ENCODE measurements at places on chromosomes 6 and 20.

GRCh38 chr6:84332139-84333034, 104.9 kb upstream of the CEP162 start:
- no peak for DNase-seq

DNA sequence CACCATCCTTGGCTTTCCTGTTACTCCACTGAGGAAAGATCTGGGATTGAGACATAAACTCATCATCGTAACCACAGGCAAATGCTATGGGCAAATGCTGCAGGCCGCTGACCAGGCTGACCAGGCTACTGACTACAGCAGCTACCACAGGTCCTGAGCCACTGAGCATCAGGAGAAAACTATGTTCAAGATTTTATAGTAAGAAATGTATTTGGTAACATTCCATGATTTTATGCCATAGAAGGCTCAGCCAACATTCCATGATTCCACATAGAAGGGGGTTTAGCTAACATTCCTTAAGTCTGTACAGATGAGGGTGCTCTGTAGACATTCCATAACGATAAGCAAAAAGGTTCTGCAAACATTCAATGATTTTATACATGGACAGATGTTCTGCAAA, 16.1 kb upstream of the B4GALT5 start:
- no peak for DNase-seq

DNA sequence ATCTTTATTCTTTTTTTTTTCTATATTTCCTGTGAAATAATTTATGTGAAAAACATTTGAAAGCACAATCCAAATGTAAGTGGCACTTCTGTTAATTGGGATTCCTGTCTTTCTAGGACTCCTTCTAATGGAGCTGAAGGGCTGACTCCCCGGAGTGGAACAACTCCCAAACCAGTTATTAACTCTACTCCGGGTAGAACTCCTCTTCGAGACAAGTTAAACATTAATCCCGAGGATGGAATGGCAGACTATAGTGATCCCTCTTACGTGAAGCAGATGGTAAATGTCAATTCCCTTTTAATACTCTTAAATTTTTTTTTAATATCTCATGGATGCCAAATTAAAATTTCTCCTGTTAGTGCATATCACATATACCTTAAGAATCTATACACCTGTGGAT, 35.0 kb downstream of the CDC5L start:
- no peak for DNase-seq

- DNase-seq, result no peak
These were observed 38.5 kb upstream of the OGFRL1 start for GRCh38 chr6:71250099-71250602.

- no peak for DNase-seq
These were observed 105.5 kb downstream of the TULP4 start for GRCh38 chr6:158417760-158418098.

DNA sequence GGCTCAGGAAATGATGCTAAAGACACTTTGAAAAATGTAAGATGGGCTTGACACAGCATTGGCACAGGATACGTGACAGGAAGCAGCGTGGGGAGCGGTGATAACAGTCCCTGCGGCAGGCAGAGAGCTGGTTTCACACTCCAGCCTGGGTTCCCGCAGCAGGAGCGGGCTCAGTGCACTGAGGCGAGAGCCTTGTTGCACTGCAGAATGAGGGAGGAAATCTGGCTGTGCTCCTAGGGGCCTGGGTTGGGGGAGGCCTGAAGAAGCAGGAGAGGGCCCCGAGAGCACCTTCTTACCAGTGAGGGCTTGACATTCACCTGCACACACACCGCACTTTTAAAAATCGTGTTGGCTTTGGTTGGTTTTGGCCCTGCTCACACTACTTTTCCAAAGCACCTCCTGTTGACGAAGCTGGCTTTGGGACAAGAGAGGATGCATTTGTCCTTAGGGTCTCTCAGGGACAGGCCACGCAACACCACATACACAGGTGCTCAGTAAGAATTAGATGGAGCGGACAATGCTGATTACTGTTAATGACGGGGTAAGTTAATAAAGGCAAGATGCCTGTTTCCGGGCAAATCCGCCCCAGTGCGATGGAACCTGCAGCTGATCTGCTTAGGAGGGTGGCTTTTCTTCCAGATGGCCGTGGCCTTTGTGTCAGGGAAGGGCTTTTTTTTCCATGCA, 49.4 kb upstream of the ARMC2 start:
- no peak for DNase-seq

DNA sequence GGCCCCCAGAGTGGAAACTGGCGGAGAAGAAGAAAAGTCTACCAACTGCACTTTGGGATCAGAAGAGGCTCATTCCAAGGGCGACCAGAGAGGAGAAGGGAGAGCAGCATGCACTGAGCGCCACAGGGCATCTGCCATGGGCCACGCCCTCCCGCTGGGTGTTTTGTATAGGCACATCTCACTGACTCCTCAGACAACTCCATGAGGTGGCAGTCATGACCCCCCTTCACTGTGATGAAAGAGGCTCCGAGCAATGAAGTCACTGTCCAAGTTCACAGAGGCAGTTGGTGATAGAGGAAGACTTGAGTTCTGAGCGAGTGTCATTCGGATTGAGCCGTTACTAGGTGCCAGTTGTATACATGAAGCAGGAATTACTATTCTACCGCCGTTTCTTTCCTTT, 15.4 kb downstream of the BPIFB1 start:
- no peak for DNase-seq

DNA sequence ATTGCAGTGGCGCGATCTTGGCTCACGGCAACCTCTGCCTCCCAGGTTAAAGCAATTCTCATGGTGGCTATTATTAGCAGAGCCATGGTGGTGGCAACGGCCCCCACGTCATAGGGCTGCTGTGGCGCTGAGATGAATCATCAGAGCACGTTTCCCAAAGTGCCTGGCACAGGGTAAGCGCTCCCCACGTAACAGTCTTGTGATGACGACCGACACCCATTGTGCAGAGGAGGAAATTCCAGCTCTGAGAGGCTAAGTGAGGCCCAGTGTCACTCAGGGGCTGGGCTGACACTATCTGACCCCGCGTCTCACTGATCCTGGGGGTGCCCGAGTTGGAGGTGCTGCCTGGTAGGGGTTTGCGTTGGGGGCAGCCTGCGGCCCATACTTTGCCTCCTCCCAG, 16.2 kb downstream of the SUN5 start:
- no peak for DNase-seq

- DNase-seq, result no peak
These were observed 473.0 kb downstream of the BCKDHB start for GRCh38 chr6:80579391-80580023.

GRCh38 chr6:145689529-145689928, 45.8 kb downstream of the EPM2A start:
- DNase-seq, result no peak

- DNase-seq, result no peak
These were observed 39.2 kb downstream of the PREX1 start for GRCh38 chr20:48788486-48789072.

DNA sequence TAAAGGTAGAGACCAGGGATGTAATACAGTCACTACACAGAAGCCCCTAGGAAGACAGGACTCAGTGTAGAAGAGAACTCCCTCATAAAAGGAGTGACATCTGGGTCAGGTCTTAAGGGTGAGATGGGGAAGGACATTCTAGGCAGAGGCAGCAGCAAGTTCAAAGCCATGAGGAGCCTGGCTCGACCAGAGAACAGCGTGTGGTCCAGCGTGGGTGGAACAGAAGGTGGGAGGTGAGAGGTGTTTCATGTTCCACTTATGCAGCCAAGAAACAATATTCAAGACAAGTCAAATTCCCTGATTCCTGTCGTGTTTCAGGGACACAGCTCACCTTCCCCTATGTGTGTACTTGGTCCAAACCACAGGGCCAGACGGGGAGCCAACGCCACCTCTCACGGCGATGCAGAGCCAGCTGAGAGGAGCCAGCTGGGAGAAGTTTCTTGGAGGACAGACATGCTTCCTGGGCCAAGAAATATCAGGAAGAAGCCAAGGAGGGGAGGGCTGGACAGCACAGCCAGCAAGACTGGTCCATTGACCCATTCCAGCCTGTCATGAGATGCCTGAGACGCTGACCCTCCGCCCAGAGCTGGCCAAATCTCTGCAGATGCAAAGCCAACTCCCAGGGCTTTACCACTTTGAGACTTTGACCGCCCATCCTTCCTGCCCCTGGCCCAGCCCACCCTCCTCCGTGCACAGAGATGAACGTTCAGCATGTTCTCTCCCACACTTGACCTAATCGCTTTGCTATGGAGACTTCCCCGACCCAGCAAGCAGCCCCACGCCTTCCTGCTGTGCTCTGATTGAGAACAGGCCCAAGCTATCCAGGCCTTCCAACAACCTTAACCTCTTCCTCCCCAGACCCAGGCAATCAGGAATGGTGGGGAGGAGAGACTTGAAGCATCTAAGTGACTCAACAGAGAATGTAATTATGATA, 113.8 kb downstream of the PRND start:
- DNase-seq, result no peak

GRCh38 chr20:9515214-9515585, 810 bp downstream of the LAMP5 start:
- no peak for DNase-seq

DNA sequence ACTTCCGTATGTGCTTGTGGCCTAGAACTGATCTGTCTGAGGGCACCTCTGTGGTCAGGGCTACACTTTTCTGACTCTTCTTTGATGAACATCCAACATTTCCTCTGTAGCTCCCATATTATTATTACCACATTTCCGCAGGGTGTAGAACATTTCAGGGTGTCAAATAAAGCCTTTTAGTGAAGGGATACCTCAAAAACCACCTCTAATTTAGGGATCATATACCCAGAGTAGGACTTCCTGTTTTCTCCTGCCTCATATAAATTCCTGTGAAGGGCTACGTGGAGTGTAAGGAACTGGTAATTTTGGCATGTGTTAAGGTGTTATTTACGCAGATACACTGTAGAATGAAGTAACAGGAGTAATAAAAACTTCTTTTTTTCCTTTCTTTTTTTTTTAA, 5.5 kb upstream of the MUC22 start:
- DNase-seq, result no peak

DNA sequence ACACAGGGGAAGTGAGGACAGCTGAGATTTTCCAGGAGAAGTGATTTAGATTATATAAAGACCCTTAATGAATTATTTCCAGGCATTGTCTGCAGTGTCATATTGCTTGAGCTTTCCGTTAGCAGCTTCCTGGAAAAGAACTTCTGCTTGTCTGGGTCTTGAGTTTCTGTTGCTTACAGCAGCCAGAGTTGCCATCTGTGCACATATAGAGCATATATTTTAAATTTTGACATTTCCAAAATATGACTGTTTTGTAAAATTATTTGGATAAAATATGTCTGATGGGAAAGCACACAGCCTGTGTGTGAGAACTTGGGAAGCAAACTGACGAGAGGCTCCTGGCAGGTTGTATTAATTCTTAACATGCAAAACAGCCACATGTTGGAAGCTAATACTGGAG, 21.0 kb upstream of the NKX2-2 start:
- DNase-seq, result no peak

GRCh38 chr6:54262499-54262898, 45.7 kb upstream of the TINAG start:
- no peak for DNase-seq

DNA sequence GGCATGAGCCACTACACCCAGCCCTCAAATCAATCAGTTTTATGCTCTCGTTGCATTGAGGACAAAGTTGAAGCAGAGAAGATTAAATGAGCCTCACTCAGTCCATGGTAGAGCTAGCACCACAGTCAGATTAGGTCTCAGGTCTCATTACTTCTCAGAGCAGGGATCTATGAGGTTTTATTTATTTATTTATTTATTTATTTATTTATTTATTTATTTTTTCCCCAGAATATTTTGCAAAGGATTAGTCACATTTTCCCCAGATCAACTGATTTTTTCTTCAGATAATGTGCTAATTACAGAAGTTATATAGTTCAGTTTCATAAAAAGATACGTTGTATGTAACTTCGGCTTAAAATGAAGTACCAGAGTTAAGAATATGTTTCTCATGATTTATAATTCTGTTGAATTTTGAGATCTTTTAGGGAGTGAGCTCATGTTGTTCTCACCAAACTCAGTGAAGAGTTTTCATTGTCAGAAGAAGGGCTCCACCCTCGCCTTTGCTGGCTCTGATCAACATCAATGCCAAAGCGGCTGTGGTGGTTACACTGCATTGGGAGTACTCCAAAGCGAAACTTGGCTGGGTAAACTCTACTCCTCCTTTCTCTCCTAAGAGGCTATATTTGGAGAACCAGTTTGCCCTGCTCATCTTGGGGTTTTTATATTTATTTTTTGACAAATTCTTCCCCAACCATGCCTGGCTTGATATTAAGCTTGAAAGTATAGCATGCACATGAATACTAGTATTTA, 12.9 kb upstream of the ID4 start:
- no peak for DNase-seq

- no peak for DNase-seq
These were observed 122.4 kb downstream of the IPCEF1 start for GRCh38 chr6:154234019-154234772.

- no peak for DNase-seq
These were observed 402.8 kb upstream of the JAG1 start for GRCh38 chr20:11076434-11077105.

GRCh38 chr6:39335780-39336545, 13.5 kb upstream of the KCNK16 start:
- DNase-seq, result no peak

- DNase-seq, result no peak
These were observed 2.3 kb upstream of the SOX18 start for GRCh38 chr20:64051561-64052325.

GRCh38 chr6:31579119-31579505, 3.1 kb downstream of the LTB start:
- DNase-seq, result no peak

- no peak for DNase-seq
These were observed 33.2 kb upstream of the NCOA3 start for GRCh38 chr20:47468290-47469050.

- no peak for DNase-seq
These were observed 17.7 kb downstream of the WFDC2 start for GRCh38 chr20:45487231-45487635.

- peak; percentile 32 for DNase-seq
These were observed 722 bp downstream of the ISM1 start for GRCh38 chr20:13221673-13222318.

DNA sequence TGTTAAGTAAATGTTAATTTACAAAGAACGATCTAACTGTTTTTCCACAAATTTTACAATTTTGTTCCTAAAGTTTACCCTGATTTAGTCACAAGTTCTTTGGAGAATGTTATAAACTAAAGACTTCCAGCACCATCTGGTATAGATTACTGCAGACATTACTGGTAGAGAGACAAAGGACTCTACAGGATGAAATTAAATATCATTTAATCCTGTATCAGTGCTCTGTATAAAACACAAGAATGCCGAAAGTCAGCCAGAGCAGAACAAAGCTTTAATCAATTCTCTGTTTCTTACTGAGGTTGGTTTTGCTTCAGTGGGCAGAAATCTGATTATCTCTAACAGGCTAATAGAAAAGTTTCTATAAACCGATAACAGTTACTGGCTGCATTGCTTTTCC, 763.6 kb downstream of the TENT5A start:
- DNase-seq, result no peak

GRCh38 chr20:640674-641515, 12.1 kb downstream of the SRXN1 start:
- no peak for DNase-seq

- no peak for DNase-seq
These were observed 12.9 kb upstream of the FAM210B start for GRCh38 chr20:56345911-56346310.

GRCh38 chr6:166586424-166587156, at the start of gene RAMACL:
Gene RAMACL (minus strand): TSS chr6:166586678. CDS start chr6:166586477, 201 bp downstream.
- DNase-seq, result no peak

Data from activated naive CD8-positive, alpha-beta T cell treated with anti-CD3 and anti-CD28 coated beads, Interleukin-2, amount 50 U/mL, for 16 hours (primary cell).